Cerebellum (tissue), 4 donors: ENCODE measurements at places on chromosomes 7 and 10. TPM values are rescaled to one million over a fixed set of nuclear protein-coding genes. Genes with fewer than 3 reads are reported as not detected.

DNA sequence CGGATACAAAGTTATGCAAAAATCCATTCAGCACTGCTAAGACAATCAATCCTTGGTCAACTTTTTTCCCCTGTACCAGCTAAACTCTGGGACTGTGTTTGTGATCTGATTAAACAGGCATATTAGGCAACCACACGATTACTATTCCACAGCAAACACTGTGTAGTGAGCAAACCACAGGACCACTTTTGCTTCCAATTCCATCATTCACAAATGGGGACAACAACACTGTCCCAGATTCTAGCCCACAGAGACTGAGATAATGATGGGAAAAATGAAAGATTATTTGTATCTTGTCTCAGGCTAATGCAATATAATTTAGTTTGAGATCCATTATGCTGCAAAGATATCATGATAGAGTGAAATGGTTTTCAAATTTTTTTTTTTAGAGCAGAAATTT, 163.7 kb upstream of the AOAH start:
- no peak for DNase-seq

GRCh38 chr7:102390697-102391484, 5.3 kb upstream of the PRKRIP1 start:
- peak; percentile 78 for DNase-seq

- DNase-seq = no peak
These were observed 105.1 kb downstream of the NRP1 start for GRCh38 chr10:33229252-33229948.

DNA sequence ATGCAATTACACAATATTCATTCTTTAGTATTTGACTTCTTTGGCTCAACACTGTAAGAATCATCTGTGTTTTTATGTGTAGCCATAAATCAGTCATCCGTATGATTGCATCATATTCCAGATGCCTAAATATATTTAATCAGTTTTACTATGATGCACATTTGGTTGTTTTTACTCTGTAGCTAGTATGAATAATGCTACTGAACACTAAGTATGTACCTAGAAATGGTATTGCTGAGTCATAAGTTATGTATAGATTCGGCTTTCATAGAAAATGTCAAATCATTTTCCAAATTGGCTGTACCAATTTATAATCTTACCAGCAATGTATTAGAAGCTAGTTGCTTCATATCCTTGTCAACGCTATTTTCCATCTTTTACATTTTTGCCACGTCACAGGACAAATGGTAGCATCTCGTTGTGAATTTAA, 197.3 kb upstream of the PLXNA4 start:
- no peak for DNase-seq

DNA sequence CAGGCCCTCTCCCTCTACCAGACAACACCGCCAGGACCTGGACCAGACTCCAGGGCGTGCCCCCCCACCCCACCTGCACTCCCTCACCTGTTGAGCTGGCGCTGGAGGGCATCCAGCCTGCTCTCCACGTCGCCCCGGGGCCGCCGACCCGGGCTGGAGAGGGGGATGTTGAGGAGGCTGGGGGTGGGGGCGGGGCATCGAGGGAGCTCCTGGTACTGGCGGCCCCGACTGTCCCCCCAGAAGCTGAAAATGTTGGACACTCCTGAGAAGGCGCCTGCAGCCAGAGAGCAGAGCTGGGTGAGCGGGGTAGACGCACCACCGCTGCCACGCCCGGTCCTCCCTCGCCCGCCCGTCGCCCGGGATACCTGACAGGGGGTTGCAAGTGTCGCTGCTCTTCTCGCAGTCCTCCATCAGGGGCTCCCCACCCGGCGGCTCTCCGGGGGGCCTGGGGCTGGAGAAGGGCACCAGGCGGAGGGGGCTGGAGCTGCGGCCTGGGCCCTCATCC, 30.8 kb downstream of the KCNH2 start:
- DNase-seq = no peak

DNA sequence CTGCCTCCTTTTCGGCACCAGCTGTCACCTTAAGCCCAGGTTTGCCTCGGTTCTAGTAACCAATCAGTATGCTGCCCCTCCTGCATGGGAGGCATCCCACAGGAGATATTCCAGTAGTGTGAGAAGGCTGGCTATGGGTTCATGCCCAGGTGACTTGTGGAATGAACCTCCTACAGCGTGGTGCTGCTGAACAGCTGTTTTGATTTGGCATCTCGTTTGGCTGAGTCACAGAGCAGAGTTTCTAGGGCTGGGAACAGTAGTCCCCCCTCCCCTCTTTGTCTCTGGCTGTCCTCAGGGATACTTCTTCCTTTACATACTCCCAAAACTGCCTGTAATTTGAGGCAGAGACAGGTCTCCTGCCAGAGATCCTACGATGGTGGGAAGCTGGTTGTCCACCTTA, 16.1 kb downstream of the R3HCC1L start:
- no peak for DNase-seq

DNA sequence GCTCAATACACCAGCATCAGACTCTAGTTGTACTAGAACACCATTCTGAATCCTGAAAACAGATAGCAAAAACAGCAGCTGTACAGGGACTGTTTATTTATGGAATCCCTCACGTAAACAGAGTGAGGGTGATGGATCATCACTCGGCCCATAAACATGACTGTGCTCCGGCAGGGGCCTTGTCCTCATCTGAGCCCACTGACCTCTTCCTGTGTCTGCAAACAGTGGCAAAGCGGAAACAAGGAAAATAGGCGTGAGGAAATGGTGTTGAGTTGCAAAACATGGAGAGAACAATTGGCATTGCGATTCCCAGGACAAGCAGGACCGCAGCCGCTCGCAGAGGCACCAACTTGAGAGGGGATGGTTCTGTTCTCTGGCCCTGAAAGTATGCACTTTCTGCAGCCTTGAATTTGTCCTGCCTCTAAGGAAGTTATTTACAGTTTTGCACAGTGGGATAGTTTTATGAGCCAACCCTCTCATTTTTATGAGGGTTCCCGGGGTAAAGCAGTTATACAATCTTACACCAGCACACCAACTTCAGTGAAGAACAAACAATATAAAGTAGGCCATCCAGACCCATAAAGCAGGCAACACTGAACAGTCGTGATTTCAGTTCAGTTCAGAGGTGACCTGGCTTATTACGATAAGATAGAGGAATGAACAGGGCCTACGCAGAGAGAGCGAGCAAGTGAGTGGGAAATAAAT, 248.0 kb upstream of the FZD8 start:
- DNase-seq = no peak

DNA sequence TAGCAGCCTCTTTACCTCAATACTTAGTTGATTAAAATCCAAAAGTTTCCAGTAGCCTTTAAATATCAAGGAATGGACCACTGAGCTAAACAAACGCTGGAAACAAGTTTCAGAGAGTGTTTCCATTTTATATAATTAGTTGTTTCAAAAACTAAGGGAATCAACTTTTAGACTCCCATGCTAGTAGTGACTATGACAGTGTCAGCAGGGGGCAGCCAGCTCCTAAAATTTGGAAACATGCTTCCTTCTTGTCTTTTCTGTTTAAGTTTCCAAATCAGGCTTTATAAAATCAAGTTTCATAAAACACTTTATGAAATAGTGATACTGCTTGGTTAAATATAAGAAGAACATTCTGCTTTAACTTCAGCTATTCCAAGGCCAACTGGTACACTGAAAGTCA, 138.2 kb upstream of the TMEM229A start:
- DNase-seq = no peak

DNA sequence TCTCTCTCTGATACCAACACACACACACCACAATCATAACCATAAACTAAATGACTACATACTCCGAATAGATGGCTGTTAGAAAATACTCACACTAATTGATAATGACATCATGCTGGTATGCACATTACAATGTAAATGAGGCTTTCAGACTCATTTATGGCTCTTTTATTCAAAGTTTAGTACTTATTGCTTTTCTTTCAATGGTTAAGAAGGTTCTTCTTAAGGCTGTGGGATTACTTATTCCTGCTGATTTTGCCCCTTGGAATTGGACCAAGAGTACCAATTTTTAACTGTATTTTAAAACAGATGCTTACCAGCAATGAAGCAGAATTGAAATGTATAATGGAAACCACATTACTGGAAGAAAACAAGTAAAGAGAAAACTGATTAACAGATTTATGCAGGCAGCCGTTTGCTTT, 20.6 kb upstream of the CABCOCO1 start:
- DNase-seq = no peak

DNA sequence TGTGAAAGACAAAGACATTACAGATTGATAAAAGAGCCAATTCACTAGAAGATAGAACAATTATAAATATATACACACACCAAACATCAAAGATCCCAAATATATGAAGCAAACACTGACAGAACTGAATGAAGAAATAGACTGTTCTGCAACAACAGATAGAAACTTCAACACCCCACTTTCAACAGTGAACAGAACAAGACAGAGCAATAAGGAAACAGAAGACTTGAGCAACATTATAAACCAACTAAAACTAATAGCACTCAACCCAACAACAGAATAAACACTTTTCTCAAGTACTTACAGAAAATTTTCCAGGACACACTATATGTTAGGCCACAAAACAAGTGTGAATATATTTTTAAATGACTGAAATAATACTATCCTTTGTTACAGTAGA, 10.9 kb downstream of the CDCA7L start:
- no peak for DNase-seq

DNA sequence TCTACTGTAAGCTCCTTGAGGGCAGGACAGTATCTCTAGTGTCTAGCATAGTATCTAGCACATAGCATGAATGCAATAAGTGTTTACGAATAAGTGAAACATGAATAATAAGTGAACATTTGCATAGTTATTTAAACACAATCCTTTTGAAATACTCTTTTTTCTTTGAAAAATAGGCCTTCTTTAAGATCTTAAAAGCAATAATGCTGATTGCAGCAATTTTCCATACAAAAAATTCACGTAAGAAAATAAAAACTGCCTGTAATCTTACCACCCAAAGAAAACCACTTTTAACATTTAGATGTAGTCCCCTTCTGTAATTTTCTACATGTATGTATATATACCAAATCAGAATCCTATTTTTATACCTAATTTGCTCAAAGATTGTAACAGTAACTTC, 162.5 kb upstream of the HPS1 start:
- DNase-seq = no peak

DNA sequence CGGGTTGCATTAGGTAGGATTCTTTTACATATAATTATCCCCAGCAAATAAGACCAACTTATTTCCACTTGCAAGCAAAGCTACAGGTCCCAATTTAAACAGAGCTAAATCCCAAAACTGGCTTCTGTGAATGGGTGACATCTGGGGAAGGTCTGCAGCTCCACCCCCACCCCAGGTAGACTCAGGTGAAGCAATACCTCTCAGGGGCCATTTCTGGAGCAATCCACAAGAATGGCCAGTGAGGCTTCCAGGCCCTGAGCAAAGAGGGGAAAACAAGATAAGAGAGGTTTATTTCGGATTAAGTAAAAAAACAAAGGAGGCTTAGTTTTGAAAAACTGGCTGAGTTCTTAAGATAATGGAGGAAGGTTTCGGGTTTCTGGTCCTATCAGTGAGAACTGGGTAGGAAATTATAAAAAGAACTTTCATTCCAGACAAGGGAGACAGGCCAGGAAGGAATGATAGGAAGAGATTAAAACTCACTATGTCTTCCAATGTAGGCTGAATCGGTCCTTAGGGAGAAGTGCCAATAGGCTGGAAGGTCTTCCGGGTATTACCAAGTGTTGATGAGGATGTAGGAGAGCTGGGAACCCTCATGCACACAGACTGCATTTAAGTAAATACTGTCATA, 25.4 kb downstream of the SH3PXD2A start:
- no peak for DNase-seq

DNA sequence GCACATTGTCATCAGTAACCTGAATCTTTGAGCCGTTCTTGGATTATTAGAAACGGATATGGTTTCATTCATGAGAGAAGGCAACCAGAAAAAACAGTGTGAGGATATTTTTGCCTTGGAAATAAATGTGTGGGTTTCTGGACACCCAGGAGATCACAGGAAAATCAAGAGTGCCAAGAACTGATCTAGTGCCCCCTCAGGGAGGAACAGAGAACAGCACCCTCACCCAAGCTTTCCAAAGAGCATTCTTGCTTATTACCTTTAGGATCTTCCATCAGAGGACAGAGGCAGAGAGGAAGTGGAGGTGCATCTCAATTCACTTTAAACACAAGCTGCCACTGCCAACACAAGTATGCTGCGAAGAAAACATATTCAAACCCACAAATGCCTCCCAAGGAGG, 851.5 kb upstream of the COBL start:
- no peak for DNase-seq

GRCh38 chr7:65454469-65454868, 80.8 kb downstream of the ZNF92 start:
- no peak for DNase-seq

DNA sequence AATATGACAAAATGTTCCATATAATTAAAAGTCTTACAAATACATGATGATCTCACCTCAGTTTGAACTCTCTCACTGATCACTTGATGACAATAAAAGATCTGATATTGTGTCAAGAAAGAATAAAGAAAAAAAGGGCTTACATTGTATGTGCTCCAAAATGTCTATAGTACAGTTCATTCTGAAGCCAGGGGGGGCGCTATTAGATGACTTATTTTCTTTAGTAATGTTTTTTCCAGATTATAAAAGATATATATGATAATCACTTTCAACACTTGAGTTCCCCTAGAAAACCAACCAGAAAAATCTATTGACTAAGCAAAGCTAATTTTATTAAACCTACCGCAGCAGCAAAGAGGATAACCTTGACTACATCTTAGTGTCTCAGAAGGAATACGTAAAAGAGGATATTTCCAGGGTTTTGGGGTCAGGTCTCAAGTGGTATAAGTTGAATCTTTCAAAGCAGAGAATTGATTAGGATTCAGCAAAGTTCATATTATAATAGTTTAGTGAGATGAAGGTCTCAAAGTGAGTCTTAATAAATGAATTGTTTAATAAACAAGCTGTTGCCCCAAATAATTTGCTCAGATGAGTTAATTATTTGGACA, 55.8 kb downstream of the PTN start:
- no peak for DNase-seq

GRCh38 chr10:110215286-110216170, 8.1 kb downstream of the MXI1 start:
- no peak for DNase-seq

- no peak for DNase-seq
These were observed 9.9 kb downstream of the STARD3NL start for GRCh38 chr7:38187794-38188440.

GRCh38 chr7:91107460-91107859, 156.8 kb upstream of the FZD1 start:
- no peak for DNase-seq

GRCh38 chr10:47042780-47043750, 131.8 kb downstream of the PTPN20 start:
- no peak for DNase-seq

GRCh38 chr10:92598321-92598720, 5.4 kb downstream of the KIF11 start:
- no peak for DNase-seq

PNLIPRP1 gene
- total RNA-seq = not detected

ITPRID1 gene
- total RNA-seq = 0.27 TPM

NPFFR1 gene
- total RNA-seq = 0.54 TPM

GPR26 gene
- total RNA-seq = 12.0 TPM

EBLN1 gene
- total RNA-seq = not detected

CLCN1 gene
- not detected for total RNA-seq

MLLT10 gene
- 74.9 TPM for total RNA-seq

SPDYE11 gene
- total RNA-seq = not detected

GSTO2 gene
- total RNA-seq = 2.2 TPM

TSPAN13 gene
- total RNA-seq = 56.8 TPM

MYO1G gene
- 0.54 TPM for total RNA-seq
